NCI-H510A treated with DMSO at 0.1 percent for 48 hours (cell line): ENCODE measurements at places on chromosomes 11 and 22.

GRCh38 chr22:17266251-17266971 is 47.2 kb upstream of the ADA2 start:
- peak; percentile 33 for DNase-seq

DNA sequence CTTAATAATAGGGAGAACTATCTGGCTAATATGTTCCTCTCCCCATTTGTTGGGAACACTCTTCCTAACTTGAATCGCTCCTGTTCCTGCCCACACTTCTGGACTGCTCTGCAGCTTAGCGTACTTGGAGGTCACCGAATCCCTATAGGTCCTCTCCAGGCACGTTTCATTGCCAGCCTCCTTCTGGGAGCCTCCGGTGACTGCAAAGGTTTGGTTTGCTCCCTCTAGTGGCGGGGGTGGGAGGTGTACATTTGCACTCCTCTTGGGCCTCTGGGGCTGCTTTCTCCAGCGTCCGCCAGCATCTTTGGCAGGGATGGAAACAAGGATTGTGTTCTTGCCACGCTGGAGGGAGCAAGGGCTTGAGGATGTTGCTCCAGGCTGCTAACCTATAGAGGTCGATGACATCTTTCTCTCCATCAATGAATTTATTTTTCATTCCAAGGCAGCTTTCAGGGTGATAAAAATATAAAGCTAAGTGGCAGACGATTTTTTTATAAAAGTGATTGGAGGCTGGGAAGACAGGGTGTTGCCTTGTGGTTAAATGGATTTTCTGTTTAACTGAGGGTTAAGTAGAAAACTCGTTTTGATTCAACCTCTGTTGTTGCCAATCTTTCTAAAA is 48.7 kb downstream of the TSPAN18 start:
- peak; percentile 0 for DNase-seq

- no peak for DNase-seq
These were observed 282.3 kb downstream of the TTC28 start for GRCh38 chr22:28397306-28397705.

DNA sequence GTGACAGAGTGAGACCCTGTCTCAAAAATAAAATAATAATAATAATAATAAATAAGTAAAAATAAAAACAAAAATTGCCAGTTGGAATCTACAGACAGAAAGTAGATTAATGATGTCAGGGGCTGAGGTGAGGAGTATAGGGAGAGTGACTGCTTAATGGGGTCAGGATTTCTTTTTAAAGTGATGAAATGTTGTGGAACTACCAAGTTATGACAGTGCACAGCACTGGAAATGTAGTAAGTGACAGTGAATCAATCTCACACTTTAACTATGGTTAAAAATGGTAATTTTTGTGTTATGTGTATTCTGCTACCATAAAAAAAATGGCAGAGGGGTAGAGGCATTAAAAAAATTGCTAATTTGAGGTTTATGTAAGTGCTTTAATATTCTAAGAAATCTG is 87.2 kb downstream of the ATG16L2 start:
- DNase-seq: no peak
